ENCODE measurements at places on chromosomes 5 and 9.

GRCh38 chr9:17134396-17135294 lies at the start of gene CNTLN:
CNTLN (plus strand) TSS chr9:17135040; CDS start chr9:17135066, 26 bp downstream.
- peak; percentile 96 for DNase-seq

DNA sequence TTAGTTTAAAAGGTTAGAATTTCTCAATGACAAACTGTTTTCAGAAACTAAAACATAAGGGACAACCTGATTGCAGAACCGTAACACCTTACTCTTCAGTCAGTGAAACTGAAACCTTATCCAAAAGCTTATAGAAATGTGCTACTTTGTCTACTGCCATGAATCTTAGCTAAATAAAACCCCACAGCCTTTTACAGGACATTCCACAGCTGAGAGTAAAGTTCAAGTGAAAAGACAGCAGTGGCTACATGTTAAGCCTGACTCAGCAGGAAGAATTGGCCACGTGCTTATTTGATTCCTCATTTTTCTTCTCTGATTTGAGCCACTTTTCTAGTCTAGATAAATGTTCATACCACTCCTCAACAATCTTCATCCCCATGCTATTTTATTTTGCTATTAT lies 278.7 kb upstream of the ISL1 start:
- no peak for DNase-seq

GRCh38 chr9:3282365-3282764 lies 243.4 kb downstream of the RFX3 start:
- no peak for DNase-seq

DNA sequence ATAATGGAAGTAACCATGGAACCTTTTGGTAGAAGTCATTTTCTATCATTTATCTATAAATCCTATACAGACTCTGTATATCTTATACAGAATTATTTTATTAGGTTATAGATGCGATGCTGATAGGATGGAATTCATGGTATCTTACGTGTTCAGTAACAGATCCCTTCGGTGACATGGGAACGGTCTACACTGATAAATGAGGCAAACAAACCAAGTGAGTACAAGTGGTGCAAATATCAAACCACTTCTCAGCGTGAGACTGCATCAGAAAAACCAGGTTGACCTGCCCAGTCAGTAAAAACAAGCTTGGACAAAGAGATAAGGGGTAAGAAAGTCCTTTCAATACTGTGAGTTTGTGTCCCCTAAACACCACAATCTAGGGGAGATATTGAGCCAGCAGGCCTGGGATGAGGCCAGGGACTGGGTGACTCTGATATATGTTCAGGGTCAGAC lies 215.5 kb downstream of the GAPVD1 start:
- DNase-seq = no peak

DNA sequence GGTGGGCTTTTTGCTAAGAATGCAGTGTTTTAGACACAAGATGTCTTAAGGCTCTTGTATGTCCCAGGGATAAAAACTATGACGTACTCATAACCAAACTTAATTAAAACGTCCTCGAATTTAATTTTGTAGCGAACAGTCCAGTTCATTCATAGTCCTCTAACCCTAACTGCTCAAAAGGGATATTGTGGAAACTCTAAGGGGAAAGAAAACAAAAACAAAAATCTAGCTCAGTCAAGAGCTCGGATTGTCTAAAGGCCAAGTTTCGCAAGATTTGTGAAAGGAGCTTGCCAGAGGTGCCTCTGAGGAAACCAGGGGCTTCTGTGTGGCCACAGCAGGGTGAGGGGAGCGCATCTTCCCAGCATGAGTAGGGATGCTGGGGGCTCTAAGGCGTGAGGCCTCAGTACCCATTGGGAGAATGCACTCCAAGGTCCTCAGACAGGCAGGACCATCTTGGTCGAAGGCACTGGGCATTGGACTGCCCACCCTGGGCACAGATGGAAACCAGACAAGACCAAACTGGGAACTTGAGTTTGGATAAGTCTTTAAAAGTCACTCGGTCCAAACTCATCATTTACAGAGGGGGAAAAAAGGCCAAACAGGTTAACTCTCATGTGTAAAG lies 71.8 kb downstream of the PRRT1B start:
- DNase-seq = no peak

DNA sequence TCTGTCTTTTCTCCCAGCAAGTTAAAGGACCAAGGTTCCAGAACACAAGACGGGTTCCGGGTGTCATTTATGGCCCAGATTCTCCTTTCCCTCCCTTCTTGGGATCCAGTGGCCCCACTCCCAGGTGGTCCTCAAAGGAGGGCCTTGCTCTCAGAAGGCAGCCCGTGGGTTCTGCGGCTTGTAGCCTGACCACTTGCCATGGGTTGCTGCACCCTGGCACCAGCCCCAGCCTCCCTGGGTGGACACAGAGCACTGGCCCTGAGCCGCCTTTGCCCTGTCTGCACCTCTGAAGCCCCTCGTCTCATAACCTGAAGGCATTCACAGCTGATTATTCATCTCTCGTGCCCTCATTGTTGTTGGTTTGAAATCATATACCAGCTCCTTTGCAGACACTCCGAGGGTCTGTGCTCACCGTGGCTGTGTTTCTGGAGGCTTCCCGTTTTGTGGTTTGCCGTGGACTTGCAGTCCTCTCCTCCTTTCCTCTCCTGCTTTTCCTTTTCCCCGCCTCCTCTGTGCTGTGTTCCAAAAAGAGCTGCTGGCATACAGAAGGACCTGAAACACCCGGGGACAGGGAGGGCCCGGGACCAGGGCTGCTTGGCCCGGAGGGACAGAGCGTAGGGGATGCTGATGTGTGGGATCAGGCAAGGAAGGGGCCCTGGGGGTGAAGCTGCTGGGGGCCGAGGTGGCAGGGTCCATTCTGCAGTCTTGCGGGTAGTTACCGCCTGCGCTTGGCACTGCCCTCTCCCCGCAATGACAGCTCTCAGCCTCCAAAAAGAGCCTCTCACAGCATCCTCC lies 49.5 kb upstream of the FCN2 start:
- DNase-seq = no peak

GRCh38 chr9:98504298-98505282 lies 204.1 kb downstream of the GABBR2 start:
- DNase-seq = no peak

DNA sequence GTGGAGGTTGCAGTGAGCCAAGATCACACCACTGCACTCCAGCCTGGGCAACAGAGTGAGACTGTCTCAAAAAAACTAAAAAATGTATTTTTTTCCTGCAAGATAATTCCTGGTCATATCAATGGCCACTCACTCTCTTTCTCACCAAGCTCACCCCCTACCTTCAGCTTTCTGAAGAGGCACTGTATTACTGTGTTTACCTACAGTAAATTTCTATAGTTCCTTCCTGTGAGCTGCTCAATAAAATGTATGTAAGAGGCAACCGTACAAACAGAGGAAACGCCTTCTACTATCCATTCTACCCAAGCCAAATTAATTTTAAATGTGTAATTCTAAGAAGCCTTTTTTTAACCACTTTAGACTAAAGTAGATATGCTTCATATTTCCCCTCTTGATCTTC lies 929.3 kb upstream of the DMAC1 start:
- DNase-seq = no peak

DNA sequence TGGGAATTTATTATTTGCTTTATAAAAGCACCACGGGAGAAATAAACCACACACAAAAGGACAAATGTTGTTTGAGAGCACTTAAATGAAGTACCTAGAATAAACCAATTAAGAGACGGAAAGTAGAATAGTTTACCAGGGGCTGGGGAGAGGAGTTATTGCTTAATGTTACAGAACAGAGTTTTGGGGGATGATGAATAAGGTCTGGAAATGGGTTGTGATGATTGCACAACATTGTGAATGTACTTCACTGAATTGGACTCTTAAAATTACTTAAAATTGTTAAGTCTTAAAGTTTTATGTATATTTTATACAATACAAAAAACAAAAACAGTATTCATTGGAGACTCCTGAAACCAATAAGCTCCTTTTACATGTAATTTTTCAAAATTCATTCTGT lies 1.5 kb downstream of the ZBTB43 start:
- no peak for DNase-seq

GRCh38 chr5:153400931-153401330 lies 89.5 kb upstream of the GRIA1 start:
- no peak for DNase-seq

DNA sequence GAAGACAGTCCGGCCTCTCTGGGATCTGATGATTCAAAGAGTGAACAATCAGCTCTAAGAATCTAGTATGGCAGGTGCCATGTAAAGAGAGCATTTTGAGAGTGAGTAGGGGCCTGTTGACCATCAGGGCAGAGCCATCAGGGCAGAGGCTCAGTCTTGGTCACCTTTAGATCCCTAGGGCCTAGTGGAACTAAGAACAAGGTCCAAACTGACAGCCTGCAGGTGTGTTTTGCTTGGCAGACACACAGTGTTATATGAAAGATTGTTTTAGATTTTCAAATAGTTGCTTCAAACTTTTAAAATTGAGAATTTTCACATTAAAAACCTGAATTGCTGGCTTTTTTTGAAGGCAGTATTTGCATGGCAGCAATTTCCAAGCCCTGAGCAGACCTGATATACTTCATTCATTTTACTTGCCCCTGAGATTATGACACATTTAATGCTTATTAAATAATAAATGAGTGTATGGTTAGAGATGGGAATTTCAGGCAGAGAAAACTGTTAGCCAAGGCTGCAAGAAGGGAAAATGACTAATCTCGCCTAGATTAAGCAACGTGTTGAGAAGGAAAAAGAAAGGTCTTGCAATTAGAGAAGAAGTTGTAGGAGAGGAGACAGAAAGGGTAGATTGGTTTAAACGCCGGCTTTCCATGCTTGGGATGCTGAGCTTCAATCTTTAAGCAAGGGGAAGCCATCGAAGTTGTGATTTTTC lies 279.6 kb downstream of the ARRDC3 start:
- no peak for DNase-seq

DNA sequence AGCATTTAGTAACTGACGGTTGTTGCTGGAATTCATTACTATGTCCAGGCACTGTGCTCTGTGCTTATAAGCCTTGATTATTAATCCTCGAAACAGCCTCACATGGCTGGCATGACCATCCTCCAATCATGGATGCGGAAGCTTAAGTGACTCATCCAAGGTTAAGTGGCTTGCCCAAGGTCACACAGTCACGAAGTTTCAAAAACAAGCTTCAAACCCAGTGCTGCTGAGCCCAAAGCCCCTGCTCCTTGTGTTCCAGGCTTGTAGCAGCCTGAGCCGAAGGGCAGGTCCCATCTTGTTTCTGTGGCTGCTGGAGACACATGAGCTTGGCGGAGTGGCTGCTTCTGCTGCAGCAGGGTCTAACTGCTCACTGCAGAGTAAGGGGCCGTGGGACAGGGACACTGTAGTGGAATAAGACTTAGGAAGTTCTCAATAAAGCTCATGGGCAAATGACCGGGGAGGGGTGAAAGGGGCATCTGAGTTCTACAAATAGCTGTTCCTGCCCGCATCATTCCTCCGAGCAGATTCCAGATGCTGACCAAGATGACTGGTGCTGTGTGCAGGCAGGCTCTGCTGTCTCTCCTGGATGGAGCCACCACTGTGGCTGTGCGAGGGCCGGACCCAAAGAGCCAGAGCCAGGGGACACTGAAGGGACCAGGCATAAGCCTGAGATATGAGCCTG lies 32.4 kb downstream of the WHRN start:
- no peak for DNase-seq

GRCh38 chr5:61802456-61802855 lies 470.4 kb downstream of the ZSWIM6 start:
- no peak for DNase-seq

- no peak for DNase-seq
Measured at GRCh38 chr9:108694170-108694569, 161.6 kb downstream of the ACTL7B start.

- no peak for DNase-seq
Measured at GRCh38 chr9:76980566-76980965, 38.9 kb upstream of the FOXB2 start.

DNA sequence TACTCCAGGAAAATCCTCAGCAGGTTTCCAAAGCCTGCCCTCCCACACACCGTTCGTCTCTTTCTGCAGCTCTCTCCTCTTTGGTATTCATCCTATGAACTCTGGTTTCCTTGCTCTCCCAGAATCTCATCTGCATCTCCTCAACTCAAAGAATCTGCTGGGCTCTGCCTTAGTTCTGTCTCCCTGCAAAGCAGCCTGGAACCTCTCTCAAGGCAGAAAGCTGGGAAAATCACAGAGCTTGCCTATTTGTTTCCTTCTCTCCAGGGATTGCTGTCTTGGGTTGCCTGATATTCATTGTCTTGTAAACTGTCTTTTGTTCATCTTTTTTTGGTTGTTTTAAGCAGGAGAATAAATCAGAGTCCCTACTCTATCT lies 5.3 kb upstream of the ERAP2 start:
- no peak for DNase-seq

GRCh38 chr5:149561848-149562247 lies 10.6 kb upstream of the CSNK1A1 start:
- no peak for DNase-seq

DNA sequence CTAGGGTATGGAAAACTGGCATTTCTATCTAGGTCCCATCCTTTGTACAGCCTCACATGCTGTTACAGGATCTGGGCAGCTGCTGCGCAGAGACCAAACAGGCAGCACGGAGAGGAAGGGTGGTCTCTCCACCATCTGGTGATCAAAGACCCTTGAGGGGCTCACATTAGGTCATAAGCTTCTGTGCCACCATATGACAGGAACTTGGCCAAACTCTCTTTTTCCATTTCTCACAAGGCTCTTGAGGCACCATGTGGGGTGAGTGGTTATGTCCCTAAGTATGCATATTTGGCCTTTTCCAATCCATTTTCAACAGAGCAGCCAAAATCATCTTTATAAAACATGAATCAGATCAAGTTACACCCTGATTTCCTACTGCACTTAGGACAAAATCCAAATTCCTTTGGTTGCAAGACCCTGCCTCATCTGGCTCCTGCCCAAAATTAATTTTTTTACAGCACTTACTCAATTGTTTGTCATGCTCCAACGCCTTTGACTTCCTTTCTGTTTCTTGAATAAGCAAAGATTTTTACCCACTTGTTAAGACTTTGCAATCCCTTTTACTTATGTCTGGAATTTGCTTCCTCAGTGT lies 730.0 kb downstream of the MAT2B start:
- no peak for DNase-seq

GRCh38 chr9:30775236-30775635 lies 1609.2 kb upstream of the ACO1 start:
- DNase-seq = no peak
